ENCODE measurements at places on chromosomes 11 and 22. TPM values are rescaled to one million over a fixed set of nuclear protein-coding genes. Genes with fewer than 3 reads are reported as not detected.

GRCh38 chr11:13184295-13184794 lies 93.2 kb upstream of the BMAL1 start:
- DNase-seq: no peak

GRCh38 chr11:12330485-12331231 lies 46.7 kb upstream of the PARVA start:
- peak; percentile 18 for DNase-seq

DNA sequence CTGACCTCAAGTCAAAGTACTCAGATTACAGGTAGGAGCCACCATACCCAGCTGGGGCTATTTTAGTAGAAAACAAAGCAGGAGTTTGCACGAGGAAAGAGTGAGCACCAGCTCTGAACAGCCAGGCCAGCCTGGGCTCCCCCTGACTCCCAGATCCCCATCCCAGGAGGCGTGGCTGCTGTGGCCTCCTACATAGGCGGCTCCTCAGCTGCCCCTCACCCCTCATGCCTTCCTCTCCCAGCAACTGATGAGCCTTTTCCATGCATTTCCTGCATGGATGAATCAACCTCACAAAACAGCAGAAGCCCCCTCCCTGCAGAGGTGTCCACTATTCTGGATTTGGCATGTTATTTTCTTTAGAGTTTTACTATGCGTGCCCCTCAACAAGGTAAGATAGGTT lies 10.5 kb upstream of the FLRT1 start:
- no peak for DNase-seq

- peak; percentile 46 for DNase-seq
Observed at GRCh38 chr11:92846491-92847125, 122.8 kb upstream of the MTNR1B start.

- DNase-seq: peak; percentile 54
Observed at GRCh38 chr22:43302531-43303041, 40.6 kb downstream of the SCUBE1 start.

GRCh38 chr11:115489466-115489865 lies 14.7 kb downstream of the CADM1 start:
- DNase-seq: no peak

GRCh38 chr11:8841899-8842298 lies 69.1 kb upstream of the AKIP1 start:
- DNase-seq: no peak

DNA sequence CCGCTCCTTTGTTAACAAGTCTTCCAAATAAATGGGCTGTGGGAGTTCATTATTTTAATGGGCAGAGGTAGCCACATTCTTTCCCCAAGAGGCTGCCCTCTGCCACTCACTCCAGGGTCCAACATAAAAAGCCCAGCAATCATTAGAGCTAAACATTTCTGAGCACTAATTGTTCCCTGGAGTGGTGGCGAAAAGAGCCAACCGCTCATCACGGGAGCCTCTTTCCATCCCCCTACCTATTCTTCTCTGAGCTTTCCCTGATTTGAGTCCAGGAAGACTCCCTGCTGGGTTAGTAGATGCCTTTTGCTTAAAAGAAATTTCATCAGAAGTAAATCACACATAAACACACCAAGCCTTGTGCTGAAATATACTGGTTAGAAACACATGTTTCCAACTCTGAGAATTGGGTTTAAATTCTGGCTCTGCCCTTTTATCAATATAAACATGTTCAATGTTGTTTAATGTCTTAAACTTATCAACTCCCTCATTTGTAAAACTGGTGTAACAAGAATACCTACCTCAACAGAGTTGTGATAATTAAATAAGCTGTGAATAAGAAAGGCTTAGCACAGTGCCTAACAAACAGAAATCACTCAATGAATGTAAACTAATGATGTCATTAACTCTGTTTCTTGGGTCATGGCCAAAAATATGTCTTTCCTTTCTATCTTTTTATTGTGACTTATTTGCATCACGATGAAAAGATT lies at the start of gene OR5A2:
Gene OR5A2, minus strand, starts transcription at position 53 of the 707 bp plus-strand sequence. CDS start 3,460 bp downstream, outside the sequence.
- no peak for DNase-seq

DNA sequence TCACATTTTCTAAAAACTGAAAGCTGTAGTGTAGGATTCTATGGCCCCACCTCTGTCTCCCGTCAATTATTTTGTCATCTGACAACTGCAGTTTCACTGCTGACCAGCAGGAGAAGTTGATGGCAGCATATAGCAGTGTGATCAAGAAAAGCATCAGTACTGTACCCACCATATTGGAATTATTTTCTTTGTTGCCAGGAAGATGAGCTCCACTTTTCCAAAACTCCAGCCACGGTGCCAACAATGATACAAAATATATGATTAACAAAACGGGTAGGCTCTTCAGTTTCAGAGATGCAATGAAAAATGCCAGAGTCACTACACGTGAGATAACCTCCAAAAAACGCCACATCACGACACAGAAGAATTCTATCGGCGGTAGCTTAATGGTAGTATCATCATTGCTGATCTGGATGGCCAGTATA lies 41.3 kb downstream of the XKR3 start:
- DNase-seq: no peak

DNA sequence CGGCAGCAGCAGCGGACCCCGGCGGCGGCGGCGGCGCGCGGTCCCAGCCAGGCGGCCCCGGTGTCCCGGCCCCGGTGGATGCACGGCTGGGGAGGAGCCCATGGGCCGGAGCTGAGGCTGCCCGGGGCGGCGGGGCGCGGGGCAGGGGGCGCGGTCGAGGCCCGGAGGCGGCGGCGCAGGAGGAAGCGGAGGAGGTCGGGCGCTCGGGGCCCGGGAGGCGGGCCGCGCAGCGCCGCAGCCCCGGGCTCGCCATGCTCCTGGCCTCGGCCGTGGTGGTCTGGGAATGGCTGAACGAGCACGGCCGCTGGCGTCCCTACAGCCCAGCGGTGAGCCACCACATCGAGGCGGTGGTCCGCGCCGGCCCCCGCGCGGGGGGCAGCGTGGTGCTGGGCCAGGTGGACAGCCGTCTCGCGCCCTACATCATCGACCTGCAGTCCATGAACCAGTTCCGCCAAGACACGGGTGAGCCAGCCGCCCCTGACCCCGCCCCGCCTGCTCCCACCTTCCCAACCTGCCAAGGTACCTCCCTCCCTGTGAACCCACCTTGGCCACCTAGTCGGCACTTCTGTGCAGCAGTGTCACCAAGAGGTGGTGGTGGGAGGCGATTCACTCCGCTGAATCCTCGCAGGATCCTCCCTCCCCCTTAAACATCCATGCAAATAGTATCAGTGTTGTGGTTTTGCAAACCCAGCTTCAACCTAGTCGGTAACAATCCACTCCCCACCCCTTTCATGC lies 580 bp downstream of the DTX4 start:
- no peak for DNase-seq

DNA sequence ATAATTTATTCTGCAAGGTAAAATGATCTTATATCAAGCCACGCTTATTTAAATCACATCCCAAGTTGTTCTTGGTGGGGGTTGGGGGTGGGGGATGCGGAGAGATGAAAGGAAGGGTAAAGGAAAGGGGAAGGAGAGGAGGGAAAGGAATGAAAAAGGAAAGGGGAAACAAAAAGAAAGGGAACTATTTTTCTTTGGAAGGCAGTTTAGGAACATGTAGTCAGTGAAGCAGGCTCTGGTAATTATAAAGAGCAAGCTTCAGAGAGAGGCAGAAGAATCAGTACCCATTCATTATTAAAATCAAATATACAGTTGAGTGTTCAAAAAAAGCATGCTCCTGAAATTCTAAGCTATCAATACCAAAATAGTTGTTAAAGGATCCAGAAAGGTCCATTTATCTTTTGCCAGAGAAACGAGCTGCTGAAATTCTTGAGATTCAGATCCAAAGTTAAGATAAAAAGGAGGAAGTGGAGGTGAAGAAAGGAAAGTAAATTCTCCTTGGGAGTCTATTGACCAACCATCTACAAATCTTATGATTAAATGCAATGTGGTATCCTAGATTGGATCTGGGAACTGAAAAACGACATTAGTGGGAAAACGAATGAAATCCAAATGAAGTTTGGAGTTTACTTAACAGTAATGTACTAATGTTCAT lies 107.4 kb downstream of the SGSM3 start:
- no peak for DNase-seq

GRCh38 chr11:31422703-31423102 lies 53.0 kb downstream of the DNAJC24 start:
- DNase-seq: no peak

DNA sequence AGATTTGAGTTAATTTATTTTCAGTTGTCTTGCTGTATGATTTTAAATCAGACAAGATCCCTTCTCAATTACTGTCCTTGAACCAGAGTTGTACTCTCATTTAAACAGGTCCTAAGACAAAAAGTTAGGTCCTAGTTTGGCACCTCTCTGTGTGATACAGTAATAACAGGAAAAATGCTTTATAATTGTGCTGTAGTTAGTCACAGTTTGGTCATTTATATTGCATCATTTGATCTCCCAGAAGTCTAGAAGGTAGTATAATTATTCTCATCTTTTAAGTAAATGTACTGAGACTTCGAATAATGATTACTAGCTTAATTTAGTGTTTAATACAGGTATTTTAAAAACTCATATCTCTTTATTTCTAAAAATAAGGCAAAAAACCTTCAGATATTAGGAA lies 18.1 kb upstream of the LUZP2 start:
- no peak for DNase-seq

DNA sequence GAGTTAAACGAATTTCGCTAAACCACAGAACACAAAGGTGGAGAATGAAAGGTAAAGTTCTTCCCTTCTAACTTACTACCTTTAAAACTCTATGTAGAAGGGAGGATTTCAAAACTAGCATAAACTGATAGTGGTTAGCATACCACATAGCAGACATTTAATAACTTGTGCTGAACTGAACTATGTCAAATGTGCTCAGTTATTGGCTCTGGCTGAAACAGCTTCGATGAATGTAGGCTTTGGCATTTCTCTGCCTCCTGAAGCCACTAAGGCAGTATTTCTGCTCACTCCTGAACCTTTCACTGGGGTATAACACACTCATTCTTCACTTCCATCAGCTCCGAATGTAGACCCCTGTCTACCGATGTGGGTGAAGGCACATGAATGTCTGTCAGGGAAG lies 1188.1 kb downstream of the LRRC4C start:
- DNase-seq: no peak

DNA sequence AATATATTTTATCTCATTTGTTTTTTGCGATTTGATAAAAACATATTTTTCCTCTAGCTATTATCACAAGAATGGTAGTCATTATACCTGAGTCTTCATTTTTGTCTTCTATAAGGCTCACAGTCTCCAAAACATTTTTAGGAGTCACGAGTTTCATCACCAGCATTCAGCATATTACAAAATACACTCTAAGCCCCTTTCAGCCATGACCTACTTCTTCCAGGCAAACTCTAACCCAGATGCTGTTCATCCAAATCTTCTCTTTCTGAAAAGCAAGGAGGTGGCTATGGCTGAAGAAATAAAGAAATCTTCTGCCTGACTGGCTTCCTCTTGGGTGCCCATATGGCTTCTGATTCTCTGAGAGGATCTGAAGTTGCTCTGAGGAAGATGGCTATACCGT lies 35.7 kb upstream of the USP47 start:
- no peak for DNase-seq

GRCh38 chr22:37244114-37244921 lies at the start of gene RAC2:
TSS of gene RAC2 (minus strand) at chr22:37244269. CDS start at chr22:37244148, 121 bp downstream.
- DNase-seq: peak; percentile 65

- DNase-seq: no peak
Observed at GRCh38 chr11:35367491-35367890, 51.9 kb downstream of the SLC1A2 start.

DNA sequence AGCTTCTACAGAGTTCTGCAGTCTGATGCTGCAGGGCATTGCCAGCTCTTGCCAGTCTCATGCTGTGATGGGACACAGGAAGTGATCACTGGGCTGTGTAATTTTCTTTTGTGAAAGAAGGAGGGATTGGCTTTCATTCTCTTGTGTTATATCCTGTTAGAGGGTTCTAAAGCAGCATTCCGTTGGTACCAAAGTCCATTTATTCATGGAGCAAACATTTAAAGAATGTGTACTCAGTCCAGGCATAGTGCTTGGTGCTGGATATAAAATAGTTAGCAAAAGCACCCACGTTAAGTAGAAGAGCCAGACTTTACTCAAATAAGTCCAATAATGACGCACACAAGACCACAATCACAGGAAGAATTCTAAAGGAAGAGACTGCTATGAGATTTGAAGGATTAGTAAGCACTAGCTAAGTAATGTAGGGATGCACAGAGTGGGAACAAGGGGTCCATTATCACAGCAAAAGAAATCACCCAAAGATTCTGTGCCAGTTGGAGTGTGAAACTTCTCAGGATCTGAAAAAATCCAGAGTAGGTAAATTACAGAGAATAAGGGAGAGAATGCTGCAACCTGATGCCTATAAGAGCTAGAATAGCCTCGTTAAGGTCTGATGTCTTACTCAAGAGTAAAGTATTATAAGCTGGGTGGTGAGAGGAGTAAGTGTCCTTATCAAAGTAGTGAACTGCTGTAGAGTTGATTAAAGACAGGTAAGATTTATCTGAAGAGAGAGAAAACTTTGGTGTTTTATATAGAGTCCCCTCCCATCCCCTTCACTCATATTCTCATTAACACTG lies 728.3 kb downstream of the METTL15 start:
- no peak for DNase-seq

DNA sequence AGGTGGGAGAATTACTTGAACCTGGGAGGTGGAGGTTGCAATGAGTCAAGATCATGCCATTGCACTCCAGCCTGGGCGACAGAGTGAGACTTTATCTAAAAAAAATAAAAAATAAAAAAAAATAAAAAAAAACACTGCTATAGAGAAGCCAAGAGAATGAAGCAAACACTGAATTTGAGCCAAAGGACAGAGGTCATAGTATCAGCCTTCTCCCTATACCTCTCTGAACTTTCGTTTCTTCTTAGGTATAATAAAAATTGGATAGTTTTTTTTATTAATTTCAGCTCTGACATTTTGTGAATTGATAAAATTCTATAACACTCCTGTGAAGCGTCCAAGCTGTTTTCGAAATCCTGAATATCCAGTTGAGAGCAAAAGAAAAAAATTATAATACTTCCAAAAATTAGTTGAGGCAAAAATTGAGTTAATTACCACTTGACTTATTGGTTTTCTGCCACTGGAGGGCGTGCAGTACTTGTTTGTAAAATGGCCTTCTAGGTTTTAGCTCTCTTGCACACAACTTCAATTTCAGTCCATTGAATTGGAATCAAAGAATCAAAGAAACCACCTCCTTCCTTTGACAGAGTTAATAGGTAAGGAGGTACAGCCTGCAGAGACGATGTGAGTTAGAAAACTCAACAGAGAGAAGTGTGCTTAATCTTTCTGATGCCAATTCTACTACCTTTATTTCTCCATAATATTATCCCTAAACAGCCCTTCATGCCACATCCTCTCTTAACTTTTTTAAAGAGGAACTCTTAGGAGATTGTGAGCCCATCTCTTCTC lies 143.2 kb downstream of the BBOX1 start:
- DNase-seq: peak; percentile 86

Gene PLEKHA7
- total RNA-seq: 2.6 TPM

Gene RIMBP3B
- total RNA-seq: 0.18 TPM

Gene GRM5
- total RNA-seq: 0.04 TPM

Gene OR8D1
- not detected for total RNA-seq

Gene GLYATL2
- total RNA-seq: 0.89 TPM

Gene MS4A14
- 0.35 TPM for total RNA-seq

Gene SLC22A6
- total RNA-seq: not detected

Gene PTPN5
- total RNA-seq: 0.18 TPM

Gene GGT5
- total RNA-seq: 3.4 TPM

Gene IGSF9B
- total RNA-seq: 8.1 TPM

Gene GNAZ
- total RNA-seq: 3.0 TPM

Data from muscle of leg (tissue), 16 donors.